ENCODE measurements at places on chromosomes 7 and 10. TPM values are rescaled to one million over a fixed set of nuclear protein-coding genes. Genes with fewer than 3 reads are reported as not detected.

GRCh38 chr7:20219062-20219445 is 1.9 kb upstream of the MACC1 start:
- DNase-seq, result no peak

DNA sequence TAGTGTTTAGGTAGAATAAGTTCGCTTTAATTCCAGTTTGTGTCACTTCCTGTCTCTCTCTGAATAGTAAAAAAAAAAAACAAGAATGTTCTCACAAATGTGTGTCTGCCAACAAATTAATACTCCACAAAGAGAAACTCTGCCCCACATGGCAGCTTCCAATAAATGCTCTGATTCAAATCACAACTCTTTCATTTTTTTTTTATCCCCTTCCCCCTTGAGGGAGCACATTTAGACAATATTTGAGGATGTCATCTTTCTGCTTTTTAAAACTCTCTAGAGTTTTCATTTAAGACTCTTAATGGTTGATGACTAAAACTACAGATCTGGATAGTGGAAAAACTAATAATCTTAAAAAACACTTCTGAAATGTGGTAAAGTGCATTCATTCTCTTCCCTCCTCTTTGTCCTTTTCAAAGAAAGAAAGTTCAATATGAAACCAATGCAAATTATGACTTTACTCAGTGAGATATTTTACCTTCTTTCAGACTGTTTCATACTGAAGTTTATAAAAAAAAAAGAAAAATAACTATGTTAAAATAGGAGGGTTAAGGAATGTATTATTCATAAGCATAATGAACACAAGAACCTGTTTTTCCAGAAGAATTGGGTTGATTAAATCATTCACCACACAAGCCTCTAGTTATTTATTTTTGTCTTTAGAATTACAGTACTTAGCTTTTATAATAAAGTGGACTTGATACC is 42.3 kb downstream of the ARID5B start:
- DNase-seq, result no peak

- no peak for DNase-seq
Observed at GRCh38 chr7:20783700-20784387, 2.8 kb downstream of the SP8 start.

GRCh38 chr10:71090801-71091200 is 121.6 kb upstream of the UNC5B start:
- no peak for DNase-seq

DNA sequence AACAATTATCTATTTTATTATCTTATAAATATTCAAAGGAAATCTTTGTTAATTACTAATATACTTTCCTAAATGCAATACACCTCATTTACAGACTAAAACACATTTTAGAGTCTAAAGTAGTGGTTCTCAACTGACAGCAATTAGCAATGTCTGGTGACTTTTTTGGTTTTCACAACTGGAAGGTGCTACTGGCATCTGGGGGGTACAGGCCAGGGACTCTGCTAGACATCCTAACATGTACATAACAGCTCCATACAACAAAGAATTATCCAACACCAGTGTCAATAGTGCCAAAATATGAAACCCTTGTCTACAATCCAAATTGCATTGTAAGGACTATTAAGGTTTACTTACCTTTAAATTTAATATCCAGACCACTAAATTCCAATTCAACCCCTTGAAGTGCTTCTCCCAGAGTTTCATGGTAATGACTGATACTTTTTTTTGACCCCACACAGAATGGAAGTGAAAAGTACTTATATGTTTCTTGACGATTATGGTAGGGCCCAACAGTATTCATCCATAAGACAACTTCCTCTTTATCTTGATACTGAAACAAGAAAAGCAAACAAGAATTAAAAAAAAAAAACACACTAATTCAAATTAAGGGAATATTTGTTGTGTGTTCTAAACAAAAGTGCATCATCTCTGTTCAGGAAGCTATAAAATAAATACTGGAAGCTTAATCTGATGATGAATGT is 10.4 kb downstream of the TM9SF3 start:
- no peak for DNase-seq

- no peak for DNase-seq
Observed at GRCh38 chr7:70319057-70319456, 720.8 kb downstream of the AUTS2 start.

DNA sequence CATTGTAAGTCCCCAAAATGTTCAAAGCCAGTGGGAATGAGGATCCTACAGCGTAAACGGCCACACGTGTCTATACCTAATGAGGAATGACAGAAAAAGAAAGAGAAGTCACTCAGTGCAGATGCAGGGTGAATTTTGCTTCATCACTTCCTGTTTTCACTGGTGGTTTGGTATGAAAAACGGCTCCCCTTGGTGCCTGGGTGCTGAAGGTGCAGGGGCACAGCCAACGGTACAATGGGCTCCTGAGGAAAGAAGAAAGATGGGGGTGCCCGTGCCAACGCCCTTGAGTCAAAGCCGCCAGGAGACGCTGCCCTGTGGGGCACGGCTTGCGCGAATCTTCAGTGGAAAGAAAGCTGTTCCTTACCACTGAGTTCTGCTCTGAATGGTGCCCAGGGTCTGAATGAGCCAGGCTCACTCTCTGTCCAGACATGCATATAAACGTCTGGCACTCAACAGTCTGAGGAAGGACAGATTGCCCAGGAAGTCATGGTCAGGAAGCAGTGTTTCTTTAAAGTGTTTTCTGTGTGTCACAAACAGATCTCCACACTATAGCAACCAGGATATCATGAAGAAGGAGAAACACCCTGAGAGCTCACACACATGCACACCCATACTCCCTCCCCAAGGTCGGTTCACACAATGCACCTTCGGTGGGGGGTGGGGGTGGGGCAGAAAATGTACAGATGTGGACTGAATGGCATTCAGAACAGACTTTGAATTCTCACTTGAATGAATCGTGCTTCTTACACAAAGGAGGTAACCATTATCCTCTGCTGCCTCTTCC is 105.8 kb downstream of the ELMO1 start:
- peak; percentile 51 for DNase-seq

DNA sequence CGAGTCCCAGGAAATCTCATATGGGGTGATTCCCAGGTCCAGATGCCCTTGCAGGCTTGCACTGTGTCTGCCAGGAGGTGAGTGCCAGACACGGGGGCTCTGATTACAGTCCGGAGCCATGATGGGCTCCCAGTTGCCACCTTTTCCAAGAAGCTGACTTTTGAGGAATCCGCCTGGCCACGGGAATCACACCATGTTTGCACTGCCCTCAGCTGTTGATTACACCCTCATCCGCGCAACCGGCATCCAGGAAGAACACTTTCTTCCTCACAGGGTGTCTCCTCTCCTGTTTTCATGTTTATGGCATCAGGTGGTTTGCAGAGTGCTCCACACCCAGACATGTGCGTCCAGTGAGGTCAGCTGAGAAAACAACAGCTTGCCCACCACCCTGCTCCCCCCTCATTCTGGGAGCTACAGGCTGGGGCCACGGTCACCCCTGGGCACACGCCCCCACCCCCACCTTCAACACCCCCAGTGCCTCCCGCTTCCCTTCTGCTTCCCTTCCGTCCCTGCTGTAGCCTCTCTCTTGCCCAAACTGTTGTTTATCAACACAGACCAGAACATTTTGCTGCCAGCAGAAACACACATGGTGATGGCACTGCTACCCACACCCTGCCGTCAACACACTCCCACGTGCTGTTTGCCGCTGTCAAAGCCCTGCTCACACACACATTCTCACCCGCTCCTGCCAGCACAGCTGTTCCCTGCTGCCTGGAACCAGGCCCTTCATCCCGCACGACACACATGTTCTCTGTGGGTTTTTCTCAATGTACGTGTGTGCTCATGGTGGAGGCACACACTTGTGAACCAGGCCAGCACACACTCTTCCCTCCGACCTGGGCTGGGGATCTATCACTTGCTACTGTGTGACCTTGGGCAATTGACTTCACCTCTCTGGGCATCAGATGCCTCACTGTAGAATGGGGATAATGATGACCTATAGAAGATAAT is 35.8 kb downstream of the DDIT4 start:
- DNase-seq, result peak; percentile 74

DNA sequence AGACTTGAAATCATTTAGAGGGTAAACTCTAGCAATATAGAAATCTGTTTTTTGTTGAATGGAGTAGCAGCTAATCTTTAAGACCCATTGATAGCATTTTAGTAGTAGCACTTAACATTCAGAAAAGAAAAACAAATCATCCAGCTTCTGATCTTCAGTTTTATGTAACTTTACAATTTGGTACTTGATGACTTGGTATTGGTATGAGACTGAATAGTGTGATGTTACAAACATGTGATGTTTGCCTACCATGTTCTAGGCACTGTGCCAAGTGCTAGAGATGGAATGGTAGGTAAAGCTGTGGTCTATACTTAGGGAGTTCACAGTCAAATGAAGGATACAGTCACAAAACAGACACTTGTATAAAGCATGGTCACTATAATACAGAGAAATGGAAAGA is 21.3 kb downstream of the ZEB1 start:
- DNase-seq, result no peak

GRCh38 chr7:64904008-64904407 is 935 bp downstream of the ZNF273 start:
- DNase-seq, result no peak

DNA sequence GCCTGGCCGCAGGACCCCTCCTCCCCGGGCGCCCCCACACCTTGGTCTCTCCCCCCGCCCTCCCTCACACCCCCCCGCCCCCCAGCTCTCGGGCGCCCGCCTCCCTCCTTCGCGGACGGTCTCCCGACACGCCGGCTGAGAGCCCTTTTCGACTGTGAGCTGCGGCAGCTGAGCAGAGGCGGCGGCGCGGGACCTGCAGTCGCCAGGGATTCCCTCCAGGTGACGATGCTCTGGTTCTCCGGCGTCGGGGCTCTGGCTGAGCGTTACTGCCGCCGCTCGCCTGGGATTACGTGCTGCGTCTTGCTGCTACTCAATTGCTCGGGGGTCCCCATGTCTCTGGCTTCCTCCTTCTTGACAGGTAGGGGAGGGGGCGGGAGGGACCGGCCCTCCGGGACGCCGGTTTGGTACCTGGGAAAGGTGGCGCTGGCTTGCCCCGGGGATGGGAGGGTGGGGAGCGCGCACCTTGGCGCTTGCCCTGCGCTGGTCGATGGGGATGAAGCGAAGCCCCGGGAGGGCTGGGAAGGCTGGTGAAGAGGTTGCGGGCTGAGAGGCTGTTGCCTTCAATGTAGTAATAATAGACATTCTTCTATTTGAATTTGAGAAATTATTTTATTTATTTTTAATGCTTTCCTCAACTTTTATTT is at the start of gene BMPER:
Gene BMPER (plus strand): TSS at position 151 of the 644 bp plus-strand sequence. CDS start 75 bp downstream, at position 226.
- peak; percentile 13 for DNase-seq

DNA sequence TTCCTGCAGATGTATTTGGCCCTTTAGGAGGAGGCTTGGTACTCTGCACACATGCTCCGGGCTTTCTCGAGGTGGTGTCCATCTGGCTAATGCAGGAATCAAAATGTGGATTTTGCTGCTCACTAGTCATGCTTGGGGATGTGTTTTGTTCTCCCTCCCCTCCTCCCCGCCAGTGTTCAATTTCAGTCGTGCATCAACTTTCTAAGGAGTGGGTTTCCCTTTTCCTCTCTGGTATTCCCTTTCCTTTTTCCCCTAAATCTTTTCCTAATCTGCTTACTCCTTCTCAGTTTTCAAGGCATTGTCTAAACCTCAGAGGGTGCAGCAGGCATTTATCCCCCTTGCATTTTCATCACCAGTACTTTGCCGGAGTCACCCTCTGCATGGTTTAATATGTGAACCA is 201.8 kb downstream of the CCDC3 start:
- no peak for DNase-seq

- DNase-seq, result no peak
Observed at GRCh38 chr10:21057436-21057835, 160.3 kb upstream of the NEBL start.

DNA sequence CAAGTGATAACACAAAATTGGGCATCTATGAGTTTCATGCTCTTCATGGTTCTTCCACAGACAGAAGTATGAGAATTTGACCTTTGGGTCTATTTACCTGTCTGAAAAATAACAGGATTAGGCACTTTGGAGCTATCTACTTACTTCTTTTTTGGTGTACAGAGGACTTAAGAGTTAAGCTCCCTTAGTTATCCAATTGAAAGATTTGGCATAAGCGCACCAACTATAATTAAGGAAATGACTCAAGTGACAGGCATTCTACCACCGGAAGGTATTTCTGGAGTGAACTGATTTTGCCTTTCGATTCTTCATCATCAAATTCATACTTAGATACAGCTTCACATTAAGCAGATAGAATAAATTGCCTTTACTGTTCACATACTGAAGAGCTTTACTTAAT is 43.9 kb downstream of the IFIT5 start:
- no peak for DNase-seq

DNA sequence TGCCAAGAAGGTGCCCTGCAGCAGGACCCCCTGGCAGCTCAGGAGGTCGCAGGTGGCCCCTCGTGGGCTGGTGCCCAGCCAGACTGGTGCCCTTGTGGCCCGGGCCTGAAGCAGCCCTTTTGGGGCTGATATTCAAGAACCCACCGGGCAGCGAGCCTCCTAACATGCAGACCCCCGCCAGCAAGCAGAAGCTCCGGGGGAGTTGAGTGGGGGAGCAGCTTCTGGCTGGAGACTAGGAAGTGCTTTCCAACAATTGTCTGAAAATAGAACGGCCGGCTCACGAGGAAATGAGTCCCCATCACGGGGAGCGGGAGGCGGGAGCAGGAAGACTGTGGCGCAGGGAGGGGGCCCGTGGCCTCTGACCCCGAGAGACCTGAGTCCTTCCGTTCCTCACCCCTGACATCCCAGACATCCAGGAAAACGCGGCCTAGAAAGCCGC is 9.5 kb upstream of the INTS1 start:
- DNase-seq, result peak; percentile 17

GRCh38 chr10:132886211-132887099 is 55.9 kb downstream of the CFAP46 start:
- peak; percentile 6 for DNase-seq

GRCh38 chr10:103616705-103617601 is 123.4 kb downstream of the NEURL1 start:
- peak; percentile 52 for DNase-seq

DNA sequence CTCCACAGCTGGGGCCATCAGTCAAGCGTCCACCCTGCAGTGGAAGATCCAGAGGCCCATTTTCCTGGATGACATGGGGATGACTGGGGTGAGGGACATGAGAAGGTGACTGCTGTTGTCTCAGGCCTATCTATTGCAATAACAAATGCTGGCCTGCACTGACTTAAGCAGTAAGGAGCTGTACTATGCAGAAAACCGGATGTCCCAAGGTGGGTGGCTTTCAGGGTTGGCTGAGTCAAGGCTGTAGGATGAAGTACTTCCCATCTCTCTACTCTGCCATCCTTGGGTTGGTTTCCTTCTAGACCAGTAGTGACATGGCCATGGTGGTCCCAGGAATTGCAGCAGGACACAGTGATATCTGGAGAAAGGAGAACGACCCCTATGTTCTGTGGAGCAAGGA is 48.1 kb downstream of the NEURL1 start:
- no peak for DNase-seq

GRCh38 chr10:116410351-116410750 is 17.3 kb upstream of the PNLIPRP3 start:
- no peak for DNase-seq

DNA sequence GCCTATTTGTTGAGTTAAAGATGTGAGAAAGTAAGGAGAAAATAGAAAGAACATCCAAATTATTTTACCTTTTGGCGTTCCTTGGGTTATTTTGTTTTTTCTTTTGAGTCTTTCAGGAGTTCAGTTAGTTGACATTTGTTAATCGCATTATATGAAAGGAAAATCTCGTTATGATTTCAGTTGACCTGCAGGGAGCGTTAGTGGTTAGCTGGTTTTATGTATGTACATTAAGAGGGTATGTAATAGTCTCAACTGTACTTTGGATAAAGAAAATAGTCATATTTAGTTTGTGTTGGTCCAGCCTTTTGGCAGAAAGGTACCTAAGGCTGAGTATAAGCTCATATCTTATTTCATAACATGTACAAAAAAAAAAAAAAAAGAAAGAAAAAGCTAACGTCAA is 4.0 kb downstream of the BMPER start:
- no peak for DNase-seq

Gene LRRC18
- total RNA-seq, result not detected

Gene PLCE1
- 83.0 TPM for total RNA-seq

Gene SPDYE2B
- total RNA-seq, result not detected

Gene TMEM26
- 0.27 TPM for total RNA-seq

All from transverse colon (tissue), 4 donors.